ENCODE measurements at places on chromosomes 7 and 10. TPM values are rescaled to one million over a fixed set of nuclear protein-coding genes. Genes with fewer than 3 reads are reported as not detected.

Gene LRRC61
- 6.8 TPM for polyA plus RNA-seq

Gene SPDYE11
- 0.20 TPM for polyA plus RNA-seq

- DNase-seq = no peak
Measured at GRCh38 chr10:92562424-92562823, 11.5 kb downstream of the IDE start.

DNA sequence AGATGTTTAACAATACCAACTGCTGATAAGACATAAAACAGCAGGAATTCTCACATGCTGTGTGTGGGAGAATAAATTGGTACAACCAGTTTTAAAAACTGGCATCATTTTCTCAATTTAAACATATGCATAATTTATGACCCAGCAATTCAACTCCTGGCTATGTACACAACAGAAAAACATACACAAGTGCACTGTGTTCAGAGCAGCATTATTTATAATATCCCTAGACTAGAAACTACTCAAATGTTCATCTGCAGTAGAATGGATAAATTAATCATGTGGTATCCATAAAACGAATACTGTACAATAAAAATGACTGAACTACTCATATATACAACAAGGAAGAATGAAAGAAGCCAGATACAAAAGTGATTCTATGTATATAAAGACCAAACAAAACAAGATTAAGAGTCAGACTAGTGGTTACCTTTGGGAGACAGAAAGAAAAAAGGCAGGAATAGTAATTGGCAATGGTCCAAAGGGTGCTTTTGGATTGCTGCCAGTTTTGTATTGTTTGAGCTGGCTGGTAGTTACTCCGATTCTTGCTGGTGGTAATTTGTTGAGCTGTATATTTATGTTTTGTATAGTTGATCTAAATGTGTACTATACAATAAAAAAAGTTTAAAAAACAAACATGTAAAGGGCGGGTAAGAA lies 306.0 kb downstream of the TFEC start:
- DNase-seq = no peak

DNA sequence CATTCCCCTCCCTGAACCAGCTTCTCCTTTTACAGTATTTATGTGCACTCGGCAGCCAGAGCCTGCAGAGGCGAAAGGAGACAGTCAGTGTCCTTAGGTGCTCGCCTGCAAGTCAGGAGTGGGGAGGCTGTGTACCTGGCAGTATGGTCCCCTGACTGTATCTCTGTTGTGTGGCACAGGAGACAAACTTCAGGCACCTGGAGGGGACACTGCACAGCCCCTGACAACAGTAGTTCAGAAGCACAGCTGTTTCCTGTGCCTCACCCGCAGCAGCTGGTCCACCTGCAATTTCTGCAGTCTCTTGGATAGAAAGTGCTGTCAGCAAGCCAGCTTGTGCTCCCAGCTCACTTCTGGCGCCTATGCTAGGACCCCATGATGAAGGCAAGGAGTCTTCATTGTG lies 73.4 kb upstream of the LAMB4 start:
- DNase-seq = no peak

- DNase-seq = no peak
Measured at GRCh38 chr10:25175527-25176420, 973 bp downstream of the GPR158 start.

DNA sequence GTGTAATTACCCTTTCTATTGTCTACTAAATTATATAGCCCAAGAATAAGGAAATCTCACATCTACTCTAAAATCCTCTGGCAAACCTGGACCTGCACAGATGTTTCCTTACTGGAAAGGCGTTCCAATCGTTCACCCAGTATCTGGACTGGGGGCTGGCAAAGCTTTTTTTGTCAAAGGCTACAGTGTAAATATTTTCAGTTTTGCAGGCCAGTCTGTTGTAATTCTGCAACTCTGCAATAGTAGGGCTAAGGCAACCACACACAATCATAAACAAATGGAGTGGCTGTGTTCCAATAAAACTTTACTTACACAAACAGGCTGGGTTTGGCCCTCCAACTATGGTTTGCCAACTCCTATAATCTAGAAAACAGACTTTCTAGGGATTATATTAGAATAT lies 56.2 kb downstream of the GLI3 start:
- no peak for DNase-seq

DNA sequence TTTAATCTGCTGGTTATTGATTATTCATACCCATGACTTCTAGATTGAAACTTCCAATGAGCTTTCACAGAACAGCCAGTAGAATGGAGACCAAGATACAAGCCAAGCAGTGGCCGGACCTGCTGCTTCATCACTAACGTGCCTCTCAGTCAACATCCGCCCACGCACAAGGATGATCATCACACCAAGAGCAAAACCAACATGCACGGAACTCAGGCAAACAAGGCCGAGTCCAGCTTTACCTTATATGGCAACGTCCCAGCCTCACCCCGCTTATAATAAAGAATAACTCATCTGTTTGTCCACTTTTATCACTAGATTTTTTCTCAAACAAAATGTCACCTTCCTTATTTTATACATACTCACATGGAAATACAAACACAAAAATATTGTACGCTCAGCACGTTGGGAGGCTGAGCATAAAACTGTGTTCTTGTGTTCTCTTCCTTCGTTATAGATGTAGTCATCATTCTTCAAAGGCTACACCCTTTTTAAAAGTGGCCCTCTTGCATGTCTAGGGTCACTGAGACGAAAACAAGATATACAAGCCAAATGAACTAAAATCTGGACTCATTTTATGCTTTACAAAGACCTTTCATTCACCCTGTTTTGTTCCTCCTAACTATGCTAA lies 122.7 kb downstream of the SFMBT2 start:
- DNase-seq = no peak

GRCh38 chr10:88830643-88831268 lies 20.9 kb downstream of the ANKRD22 start:
- no peak for DNase-seq

Measured in forelimb muscle (tissue), 1 donor.